T-cell (primary cell): ENCODE measurements at places on chromosomes 4 and X. TPM values are rescaled to one million over a fixed set of nuclear protein-coding genes. Genes with fewer than 3 reads are reported as not detected.

- H3K36me3 ChIP-seq: peaks cover 10% of the 10 kb centered on the region
- no peaks in the 10 kb centered on the region for H3K27me3 ChIP-seq
- peaks cover 10% of the 10 kb centered on the region for H3K4me1 ChIP-seq
- H3K4me3 ChIP-seq: peak overlapping the region; percentile 92
- peak overlapping the region; percentile 93 for H3K27ac ChIP-seq
Observed at GRCh38 chrX:71534773-71535544, 2.1 kb downstream of the OGT start.

Gene GABRE
- total RNA-seq: 0.30 TPM

Gene KLF8
- 4.3 TPM for total RNA-seq

Gene UGT2B17
- not detected for total RNA-seq
